ENCODE measurements at places on chromosomes 7 and 10.

DNA sequence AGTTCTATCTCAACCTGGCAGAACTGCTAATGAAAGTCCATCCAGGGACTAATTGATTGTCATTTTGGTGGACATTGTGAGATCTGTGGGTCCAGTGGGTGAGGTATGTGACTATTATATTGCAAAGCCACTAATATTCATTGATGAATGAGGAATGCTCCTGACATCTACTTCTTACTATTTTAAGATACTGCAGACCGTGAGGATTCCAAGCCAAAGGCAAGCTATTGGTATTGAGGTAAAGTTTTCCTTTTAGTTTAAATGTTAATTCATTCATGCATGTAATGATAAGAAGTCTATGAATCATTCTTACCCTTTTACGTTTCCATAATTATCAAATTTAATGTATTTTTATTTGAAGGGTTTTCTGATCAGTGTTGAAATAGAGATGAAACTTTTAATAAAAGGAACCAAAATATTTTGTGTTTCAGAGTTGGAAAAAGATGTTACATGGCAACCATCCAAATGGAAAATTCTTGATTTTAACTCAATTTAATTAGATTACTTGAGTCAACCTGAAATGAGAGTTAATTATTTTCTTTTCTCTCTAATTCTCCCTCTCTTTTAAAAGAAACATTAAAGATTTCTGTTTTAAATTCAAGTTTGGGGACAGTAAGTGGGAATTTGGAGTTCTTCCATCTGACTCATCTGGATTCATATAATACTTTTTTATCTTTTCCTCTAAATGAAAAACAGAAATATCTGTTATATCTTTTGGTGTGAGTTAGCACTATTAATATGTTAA, 39.6 kb downstream of the NUP205 start:
- DNase-seq = no peak

DNA sequence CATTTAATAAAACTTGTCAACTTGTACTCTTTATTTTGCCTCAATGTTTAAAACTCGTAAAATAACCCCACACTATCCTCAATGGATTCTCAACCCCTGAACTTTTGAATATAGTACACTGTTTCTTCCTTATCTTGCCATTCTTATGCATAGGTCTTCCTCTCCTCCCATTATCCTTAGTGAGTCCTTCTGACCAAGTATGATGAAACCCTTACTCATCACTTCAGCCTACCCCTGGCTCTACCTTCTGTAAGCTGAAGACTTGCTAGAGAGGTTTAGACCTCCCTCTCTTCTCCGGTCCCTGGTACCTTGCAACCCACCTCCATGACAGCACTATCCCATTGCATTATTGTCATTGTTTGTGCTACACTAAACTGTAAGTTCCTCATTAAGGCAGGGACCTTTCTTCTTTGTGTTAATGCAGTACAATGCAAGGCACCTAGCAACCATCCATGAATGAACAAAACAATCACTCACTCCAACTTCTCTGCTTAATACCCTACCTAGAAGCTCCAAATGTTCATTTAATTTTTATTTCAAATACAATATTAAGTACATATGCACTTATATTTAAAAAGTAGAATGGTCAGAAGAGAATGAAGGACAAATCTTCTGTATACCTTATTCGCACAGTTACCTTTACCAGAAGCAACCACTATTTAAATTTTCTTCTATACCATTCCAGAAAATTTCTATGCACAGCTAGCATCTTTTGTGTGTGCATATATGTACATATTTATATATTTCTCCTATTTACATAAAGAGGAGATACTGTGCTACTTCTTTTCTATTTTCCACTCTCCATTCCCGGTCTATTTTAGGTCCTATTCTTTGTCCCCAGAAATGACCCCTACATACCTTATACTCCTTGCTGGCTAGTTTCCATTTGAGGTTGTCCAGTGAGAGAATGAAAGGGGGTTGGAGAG, 77.5 kb downstream of the SLC16A9 start:
- no peak for DNase-seq

DNA sequence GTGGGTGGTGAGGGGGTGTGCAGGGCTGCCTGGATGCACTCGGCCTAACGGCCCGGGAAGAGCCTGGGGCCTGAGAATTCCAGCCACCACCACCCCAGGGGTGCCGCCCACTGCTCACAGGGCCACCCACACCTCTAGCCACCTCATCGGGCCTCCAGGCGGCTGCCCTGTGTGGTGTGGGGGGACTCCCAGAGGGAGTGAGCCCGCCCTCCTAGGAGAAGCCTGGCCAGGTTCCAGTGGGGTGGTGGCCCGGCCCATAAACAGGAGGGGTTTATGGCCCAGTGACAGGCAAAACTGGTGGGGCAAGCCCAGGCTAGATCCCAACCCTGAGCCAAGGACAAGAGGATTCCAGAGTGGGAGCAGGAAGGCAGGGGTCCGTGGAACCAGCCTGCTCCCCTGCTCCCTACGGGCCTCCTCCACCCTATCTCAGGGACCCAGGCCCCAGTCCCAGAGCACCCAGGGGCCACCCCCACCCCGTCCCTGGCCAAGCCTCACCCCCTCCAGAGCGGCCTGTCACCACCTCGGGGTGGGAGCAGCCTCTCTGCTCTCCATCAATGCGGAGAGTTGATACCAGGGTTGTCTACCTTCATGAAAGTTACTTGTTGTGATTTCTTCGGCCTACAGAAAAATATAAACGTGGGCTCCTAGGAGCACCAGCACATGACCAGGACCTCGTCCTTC, 20.2 kb upstream of the PDGFA start:
- no peak for DNase-seq

DNA sequence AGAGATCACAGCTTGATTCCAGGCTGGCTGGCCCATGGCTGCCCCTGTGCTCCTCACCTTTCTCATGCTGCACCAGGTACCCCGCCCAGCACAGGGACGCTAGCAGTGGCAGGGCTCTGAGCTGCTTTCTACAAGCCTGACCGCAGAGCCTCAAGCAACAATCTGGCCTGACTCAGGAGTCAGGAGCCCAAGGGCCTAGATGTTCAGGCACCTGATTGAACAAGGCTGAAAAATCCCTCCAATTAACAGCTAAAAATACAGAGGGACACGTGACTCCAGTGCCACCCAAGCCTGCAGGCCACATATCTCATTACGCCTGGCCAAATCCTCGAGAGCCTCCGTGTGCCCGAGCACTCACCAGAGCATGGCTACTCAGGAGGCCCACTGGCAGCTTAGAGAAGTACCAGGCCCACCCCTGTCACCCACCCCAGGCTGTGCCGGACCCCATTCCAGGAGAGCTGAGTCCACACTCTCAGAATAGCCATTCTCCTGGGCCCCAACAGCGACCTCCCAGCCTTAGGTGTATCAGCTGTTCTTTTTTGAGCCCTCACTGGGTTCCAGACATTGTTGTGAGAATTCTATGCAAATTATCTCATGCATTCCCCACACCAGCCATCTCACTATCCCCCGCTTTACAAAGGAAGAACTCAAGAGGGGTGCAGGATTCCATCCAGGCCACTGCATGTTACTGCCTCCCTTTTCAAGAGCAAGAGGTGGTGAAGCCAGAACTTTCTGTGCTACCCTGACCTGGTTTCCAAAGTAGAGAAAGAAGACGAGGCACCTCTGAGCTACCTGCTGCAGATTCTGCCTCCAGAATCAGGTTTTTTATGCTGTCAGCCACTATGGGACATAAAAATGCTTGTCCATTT, 98.3 kb downstream of the COL13A1 start:
- no peak for DNase-seq

DNA sequence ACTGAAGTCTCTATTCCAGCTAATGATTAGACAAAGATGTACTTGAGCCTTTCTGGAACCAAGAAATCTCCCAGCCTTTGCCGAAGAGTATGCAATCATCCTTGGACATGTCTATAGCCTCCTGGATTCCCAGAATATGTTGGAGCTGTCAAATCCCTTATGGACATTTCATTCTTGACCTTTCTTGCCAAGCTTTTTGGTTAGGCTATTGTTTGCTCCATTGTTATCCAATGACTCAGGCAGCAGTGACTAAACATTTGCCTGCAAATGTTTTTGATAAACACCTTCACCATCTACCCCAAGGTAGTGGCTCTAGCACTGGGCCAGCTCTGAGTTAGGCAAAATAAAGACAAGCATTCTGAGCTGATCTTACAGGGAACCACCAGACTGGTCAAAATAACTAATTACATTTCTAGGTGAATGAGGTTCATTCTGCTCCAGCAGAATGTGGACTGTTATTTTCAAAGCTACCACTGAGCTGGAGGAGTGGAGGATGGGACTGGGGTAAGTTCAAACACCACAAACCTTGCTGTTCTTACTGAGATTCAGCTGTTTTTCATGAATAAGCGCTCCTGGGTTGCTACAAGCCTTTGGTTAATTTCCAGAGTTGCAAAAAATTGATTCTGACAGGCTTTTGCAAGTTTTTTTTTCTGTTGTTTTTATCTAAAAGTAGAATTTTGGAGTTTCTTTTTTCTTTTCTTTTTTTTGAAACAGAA, 81.0 kb downstream of the TMEM270 start:
- no peak for DNase-seq

- no peak for DNase-seq
Observed at GRCh38 chr10:45374350-45375052, 485 bp downstream of the ALOX5 start.

GRCh38 chr10:49543604-49544003, 4.7 kb upstream of the ERCC6 start:
- DNase-seq = no peak

DNA sequence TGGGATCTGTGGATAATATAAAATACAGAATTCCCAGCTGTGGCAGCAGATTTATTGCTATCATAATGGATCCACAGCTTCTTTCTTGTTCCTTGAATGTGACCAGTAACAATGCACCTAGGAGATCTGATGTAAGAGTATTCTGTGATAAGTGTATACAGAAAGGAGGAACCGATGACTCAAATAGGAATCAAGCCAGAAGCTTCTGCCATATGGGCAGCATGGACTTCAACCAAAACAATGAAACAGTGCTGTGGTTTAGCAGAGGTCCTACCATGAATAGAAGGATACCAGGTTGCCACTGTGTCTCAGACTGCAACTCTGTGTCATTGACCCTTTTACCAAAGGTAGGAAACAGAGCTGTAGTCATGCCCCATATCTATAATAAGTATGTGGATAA, 81.8 kb downstream of the PTPRZ1 start:
- DNase-seq = no peak

- no peak for DNase-seq
Observed at GRCh38 chr10:77357611-77358310, 279.8 kb downstream of the KCNMA1 start.

- DNase-seq = no peak
Observed at GRCh38 chr10:118407777-118408176, 65.7 kb upstream of the FAM204A start.

GRCh38 chr7:7688956-7689355, 29.5 kb downstream of the RPA3 start:
- DNase-seq = no peak

DNA sequence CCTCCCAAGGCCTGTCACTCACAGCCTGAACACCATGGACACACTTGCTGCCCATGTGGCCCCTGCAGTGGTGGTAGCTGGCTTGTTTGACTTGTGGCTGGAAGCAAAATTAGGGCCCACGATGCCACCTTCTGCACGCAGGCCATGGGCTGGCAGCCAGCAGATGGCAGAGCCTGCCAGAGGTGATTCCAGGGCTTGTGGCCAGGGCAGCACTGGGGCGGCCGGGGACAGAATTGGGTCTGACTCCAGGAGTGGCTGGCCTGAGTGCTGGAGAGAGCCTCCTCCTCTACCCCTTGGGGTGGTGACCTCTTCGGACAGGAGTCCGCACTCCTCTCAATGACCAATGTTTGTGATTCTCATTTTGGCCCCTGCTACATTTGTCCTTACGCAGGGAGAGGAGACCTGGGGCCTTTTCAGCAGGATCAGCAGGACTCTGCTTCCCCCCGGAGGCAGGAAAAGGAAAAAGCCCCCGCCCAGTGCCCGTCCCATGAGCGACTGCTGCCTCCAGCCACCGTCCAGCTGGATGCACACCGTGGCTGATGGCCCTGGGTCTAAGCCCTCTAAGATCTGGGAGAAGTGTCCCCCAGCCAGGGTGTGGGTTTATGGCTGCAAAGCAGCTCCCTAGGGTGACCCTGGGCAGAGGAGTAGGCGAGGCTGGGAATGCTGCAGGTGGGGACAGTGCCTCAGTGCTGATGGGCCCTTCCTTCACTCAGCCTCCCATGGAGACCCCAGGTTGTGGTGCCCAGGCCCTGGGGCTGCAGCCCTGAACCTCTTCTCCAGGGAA, 26.5 kb downstream of the DNAJB12 start:
- DNase-seq = peak; percentile 92

DNA sequence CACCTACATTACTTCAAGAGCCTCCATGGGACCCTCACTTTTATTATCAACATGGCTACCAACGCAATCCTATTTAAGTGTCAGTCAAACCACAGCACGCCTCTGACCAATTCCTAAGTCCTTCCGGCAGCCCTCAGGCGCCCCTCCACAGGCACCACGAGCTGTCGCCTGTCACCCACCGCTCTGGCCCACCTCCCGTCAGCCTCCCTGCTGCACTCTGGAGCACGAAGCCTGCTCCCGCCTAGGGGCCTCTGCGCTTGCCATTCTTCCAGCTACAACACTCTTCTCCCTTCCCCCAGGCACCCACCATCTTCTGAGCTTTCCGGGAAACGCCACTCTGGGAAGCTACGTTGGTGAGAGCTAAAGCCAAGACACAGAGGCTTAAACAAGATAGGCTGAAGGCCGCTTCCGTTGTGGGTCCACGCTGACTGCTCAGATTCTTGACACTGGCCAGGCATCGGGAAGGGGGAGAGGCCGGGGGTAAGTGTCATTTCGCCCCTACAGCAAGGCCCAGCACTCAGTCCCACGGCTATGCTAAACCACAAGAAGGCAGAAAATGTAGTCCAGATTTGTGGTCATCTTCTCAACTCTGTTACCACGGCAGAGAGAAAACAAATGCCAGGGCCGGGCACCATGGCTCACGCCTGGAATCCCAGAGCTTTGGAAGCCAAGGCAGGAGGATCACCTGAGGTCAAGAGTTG, 56.7 kb downstream of the GNA12 start:
- DNase-seq = peak; percentile 76

DNA sequence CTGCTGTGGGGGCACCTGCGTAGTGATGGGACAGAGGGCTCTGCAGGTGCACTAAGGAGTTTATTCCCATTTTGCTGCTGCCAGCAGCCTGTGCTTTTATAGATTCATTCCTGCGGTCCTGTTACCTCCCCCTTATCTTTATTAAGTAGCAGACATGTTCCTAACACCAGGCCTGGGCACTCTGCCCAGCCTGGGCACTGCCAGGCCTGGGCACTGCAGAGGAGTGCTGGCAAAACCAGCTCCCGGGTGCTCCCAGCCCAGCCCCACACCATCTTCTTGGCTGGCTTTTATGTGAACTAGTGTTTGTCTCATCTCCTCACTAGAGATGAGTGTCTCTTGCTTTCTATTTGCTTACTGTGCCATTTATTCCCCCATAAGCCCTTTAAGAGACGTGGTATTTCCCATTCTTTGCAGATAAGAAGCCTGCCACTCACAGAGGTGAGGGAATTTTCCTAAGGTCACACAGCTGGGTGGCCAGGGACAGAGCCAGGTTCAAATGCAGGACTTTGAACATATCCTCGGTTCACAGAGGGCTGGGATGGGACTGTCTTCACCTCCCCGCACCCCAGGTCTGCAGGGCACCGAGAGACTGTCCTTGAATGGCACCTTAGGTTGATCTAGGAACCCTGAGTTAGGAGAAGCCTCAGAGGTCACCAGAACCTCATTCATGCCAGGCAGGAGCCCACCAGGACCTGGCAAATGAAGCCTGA, 14.6 kb upstream of the DRGX start:
- DNase-seq = peak; percentile 76

GRCh38 chr10:101644002-101644401, 51.0 kb downstream of the FBXW4 start:
- no peak for DNase-seq

GRCh38 chr7:52107355-52107754, 790.7 kb upstream of the COBL start:
- no peak for DNase-seq

Measured in lower leg skin (tissue), 4 donors.